ENCODE measurements at places on chromosomes 5 and 9. TPM values are rescaled to one million over a fixed set of nuclear protein-coding genes. Genes with fewer than 3 reads are reported as not detected.

Gene ANXA2R
- total RNA-seq: 2.2 TPM

DNA sequence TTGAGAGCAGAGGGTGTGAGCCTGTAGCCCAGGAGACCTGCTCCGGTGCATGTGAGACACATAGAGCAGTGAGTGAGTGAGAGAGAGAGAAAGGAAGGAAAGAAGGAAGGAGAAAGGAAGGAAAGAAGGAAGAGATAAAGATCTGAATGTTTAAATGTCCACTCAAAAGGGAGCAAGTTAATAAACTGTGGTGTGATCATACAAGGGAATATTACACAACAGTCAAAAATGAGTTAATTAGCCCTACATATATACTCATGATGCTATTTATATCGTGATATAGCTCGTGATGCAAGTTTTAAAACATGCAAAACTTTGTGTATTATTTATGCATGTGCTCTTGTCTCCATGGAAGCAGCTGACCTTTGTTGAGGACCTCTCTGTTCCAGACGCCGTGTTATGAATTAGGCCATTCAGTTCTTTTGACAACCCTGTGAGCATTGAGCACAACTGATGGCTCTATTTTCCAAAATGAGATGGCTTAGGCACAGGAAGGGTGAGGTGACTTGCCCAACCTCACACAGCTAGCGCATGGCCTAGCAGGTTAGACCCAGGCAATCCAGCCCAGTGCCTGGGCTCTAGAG, 70.6 kb downstream of the HMCN2 start:
- no peak for DNase-seq

Gene NR6A1
- 1.1 TPM for total RNA-seq

- DNase-seq: no peak
Measured at GRCh38 chr5:139272471-139273321, 20.8 kb upstream of the MATR3 start.

DNA sequence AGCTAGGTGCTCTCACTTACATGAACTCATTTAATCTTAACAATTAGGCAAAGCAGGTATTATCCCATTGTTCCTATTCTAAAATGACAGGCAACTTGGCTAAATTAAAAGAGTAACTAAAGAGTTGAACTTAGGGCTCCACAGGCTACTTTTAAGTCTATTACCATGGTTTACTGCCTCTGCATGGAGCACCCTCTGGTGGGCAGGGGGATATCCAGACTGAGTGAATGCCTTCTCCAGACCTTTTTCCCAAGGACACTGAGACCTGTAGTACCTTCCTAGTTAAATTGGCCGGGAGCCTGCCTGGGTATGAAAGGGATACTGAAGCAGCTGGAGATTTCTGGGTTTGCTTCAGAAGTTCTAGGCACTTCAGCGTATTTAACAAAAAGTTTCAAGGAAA, 238.1 kb downstream of the ELAVL2 start:
- DNase-seq: no peak

DNA sequence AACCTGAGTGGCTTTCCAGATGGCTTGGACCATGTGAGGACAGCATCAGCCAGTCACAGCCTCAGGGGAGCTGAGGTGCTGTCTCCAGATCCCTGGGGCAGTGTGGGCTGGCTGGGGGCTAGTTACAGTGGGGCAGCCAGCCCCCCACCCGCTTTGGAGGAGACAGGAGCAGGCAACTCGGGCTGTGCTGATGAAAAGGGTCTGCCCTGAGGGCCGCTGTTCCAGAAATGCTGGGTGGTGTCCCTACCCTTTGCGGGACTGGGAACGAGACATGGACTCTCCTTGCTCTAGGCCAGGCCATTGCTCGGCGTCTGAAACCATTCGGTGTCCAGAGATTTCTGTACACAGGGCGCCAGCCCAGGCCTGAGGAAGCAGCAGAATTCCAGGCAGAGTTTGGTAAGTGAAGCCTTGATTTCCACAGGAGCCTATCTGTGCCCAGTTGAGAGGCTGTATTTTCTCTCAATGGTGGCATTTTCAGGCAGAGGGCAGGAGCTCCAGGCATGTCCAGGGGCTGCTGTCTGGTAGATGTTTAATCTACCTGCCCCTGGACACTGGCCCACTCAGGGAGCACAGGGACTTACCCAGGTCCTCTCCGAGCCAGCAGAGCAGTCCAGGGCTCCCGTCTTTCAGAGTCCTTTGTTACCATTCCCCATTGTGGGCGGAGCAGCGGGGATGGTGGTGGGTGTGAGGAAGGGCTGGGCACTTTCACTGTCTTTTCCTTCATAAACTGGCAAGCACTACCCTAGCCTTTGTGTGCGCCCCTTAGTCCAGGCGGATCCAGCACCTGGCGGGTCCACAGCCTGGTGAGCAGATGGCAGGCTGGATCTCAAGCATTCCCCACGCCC, 7.2 kb downstream of the GRHPR start:
- no peak for DNase-seq

Measured in epithelial cell of proximal tubule (primary cell).